NCI-H1436 treated with DMSO at 0.1 percent for 48 hours (cell line): ENCODE measurements at places on chromosomes 16 and 17.

GRCh38 chr17:74431568-74432423, at the start of gene GPRC5C:
GPRC5C (plus strand) TSS chr17:74432088; CDS start chr17:74439777, 7,689 bp downstream.
- DNase-seq: peak; percentile 29

DNA sequence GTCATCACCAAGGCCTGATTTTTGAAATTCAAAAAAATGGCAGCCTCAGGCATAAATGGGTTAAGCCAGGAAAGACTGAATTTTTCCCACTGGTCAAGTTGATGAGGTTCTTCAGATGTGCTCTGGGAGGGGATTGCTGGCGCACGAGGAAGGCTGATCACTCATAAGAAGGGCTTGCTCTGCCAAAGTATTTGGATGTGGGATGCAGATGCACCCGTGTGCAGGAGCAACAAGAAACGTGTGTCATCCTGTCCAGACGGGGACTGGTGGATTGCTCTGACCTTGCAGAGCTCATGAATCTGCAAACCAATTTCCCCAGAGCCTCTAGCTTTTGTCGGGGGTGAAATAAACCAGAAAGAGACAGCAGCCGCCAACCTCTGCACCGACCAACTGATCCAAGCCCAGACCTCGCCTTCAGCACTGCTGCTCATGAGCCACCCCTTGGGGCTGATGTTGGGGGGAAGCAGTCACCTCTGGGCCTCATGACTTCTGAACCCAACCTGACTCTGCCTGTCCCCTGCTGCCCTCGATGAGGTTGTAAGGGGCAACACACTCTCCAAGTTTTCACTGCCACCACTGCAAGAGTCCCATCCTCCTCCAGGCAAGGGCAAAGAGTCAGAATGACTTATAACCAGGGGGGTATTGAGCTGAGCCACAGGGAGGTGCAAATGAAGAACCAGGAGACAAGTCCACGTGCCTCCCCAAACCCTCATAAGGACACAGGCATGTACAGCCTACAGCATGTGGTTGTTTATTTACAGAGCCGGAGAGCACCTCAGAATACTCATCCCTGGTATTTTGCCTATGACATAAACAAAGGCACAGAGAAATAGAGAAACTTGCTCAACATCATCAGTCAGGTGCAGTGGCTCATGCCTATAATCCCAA, 452.0 kb downstream of the SOX9 start:
- no peak for DNase-seq

DNA sequence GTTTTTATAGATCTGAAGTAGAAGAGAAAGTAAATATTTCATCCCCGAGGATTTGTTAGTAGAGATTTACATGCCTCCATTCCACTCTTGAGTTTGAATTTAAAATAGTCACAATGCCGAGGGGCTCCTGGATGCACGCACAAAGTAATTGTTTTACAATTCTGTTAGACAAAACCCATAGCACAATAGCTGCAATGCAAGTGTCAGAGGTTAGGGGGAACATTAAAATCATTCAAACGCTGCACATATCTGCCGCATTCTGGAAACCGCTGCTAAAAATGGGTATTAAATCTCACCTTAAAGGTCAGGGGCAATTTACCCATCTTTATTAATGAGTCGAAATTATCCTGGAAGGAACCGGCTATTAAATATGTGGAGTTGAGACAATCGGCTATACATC, 528.5 kb upstream of the HSBP1 start:
- no peak for DNase-seq

GRCh38 chr16:10896165-10896564, 19.2 kb downstream of the CIITA start:
- DNase-seq: no peak

GRCh38 chr17:75472119-75472518, 15.7 kb downstream of the TMEM94 start:
- DNase-seq: no peak
